Upper lobe of right lung (tissue), 1 donor: ENCODE measurements at places on chromosomes 7 and 10. TPM values are rescaled to one million over a fixed set of nuclear protein-coding genes. Genes with fewer than 3 reads are reported as not detected.

DNA sequence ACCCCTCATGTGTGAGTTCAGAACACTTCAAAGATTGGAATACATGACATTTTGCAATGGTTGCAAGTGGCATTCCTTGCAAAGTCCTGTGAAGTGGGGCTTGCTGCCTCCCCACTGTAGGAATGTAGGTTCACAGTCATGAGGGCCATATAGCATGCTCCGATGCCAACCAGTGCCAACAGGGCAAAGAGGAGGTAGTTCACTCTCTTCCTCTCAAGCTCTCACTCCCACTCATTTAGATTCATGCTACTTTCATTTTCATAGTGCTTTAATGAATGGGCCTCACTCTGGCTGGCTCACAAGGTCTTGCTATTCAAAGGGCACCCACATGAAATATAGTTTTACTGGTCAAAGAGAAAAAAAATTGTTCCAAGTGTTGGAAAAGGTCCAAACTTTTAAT is 169.9 kb upstream of the AOAH start:
- no peak for DNase-seq

The PLEKHS1 gene
- not detected for total RNA-seq

The ANKRD30A gene
- 0.12 TPM for total RNA-seq

- DNase-seq = no peak
Observed at GRCh38 chr10:45673074-45673648, 589 bp upstream of the ZFAND4 start.

DNA sequence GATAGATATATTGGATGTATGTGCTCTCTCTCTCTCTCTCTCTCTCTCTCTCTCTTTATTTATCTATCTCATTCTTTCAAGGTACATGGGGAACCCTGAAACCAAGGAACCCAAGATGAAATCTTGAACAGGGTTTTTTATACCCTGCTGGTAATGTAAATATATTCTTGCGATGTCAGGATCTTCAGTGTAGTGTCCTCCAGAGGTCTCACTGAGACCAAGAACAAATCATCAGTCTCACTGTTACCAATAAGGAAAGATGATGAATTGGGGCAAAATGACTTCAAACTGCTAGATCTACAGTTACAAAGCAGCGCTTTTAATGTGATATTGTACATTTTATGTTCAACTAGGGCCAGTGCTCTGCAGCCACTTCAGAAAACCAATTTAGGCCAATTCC is 423.5 kb downstream of the ANKRD7 start:
- DNase-seq = no peak

The COPS6 gene
- 69.5 TPM for total RNA-seq

The KLLN gene
- 0.41 TPM for total RNA-seq

DNA sequence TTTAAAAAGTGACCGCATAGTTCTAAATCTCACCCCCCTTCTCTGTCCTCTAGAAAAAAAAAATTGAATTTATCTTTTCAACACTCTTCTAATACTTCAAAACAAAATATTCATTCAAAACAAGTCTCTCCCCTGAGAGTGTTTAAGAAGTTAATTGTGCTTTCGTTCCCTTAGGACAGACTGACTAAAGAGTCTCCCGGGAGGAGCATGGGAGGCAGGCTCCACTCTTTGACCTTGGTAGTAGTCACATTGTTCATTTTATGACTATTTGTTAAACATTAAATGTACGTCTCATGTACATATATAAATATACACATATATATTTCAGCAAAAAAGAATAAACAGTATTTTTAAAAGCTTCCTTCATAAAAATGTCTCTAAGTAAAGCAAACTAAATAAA is 35.3 kb upstream of the SPOCK2 start:
- DNase-seq = no peak

GRCh38 chr7:124399941-124400340 is 365.7 kb downstream of the GPR37 start:
- DNase-seq = no peak

GRCh38 chr10:129039406-129040370 is 427.4 kb upstream of the MGMT start:
- DNase-seq = no peak

The UPK3BL2 gene
- 19.3 TPM for total RNA-seq

The DRGX gene
- not detected for total RNA-seq

GRCh38 chr10:127133672-127134500 is 62.5 kb downstream of the INSYN2A start:
- no peak for DNase-seq

The FRA10AC1 gene
- 12.0 TPM for total RNA-seq

DNA sequence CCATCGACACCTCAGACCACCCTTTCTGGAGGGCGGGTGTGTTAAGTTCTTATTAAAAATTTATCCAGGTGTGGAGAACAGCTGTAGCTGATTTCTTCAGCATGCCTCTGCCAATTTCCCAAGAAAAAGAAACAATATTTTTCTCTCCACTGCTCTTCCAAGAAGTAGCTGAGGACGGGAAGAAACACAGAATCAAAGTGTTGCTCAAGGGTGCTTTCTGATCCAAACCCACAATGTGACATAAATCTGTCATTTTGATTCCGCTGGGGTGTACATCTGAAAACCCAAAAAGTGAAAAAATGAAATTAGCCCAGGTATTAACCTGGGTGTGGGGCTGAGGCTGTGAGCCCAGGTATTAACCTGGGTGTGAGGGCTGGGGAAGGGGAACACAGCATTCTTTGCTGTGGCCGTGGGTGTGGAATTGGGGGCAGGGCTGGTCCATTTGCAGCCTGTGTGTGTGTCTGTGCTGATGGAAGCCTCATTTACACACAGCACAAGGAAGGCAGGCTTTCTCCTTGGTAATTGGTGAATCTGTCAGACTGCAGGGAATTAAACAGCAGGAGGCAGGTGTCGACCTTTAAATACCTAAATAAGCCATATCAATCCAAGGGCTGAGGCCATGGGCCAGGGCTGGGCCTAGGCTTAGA is 48.4 kb upstream of the CCDC3 start:
- DNase-seq = no peak

The MYH16 gene
- total RNA-seq = not detected

The MMD2 gene
- total RNA-seq = not detected

DNA sequence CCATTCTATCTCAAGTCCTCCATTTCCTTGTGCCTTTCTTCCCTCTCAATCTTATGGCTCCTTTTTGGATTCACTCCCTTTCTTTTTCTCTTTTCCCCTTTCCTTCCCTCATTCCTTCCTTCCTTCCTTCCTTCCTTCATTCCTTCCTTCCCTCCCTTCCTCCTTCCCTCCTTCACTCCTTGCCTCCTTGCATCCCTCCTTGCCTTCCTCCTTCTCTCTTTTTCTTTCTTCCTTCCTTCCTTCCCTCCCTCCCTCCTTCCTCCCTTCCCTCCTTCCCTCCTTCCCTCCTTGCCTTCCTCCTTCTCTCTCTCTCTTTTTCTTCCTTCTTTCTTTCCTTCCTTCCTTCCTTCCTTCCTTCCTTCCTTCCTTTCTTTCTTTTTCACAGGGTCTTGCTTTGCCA is 120.1 kb downstream of the SAMD9 start:
- no peak for DNase-seq

The TMEM213 gene
- 9.6 TPM for total RNA-seq

GRCh38 chr10:36888925-36889573 is 236.3 kb upstream of the ANKRD30A start:
- no peak for DNase-seq

The IPMK gene
- 5.7 TPM for total RNA-seq

The ASCC1 gene
- 27.4 TPM for total RNA-seq

The ACSM6 gene
- total RNA-seq = not detected

DNA sequence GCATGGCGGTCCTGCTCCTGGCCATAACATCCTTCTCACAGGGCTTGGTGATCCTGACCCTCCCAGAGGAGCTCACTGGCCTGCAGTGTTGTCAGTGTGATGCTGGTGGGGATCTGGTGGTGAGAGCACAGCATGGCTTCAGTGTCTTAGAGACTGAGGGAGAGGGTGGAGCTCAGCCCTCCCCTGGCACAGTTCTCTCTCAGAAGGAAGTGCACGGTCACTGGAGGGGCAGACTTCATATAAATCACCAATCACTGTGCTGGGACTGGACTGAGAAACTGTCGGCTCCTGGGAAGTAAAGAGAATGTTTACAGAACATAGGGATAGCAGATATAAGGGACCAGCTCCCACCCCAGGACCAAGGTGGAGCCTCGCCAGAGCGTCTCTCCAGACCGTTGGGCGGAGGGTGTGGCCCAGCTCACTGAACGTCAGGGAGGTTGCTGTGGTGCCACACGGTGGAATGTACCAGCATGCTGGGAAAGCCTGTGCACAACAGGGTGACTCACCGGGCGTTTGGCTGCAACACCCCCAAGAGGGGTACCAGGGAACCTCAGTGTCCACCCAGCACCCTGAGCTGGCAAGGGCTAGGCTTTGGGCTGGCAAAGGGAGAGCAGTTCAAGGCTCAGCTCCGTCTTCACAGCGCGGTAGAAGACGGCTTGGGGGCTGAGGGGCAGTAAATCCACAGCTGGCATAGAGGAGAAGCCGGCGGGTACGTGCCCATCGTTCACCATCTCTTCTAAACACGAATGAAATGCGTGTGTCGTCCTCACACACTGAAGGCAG is 8.8 kb upstream of the GET4 start:
- peak; percentile 70 for DNase-seq

- DNase-seq = no peak
Observed at GRCh38 chr10:128543151-128543550, 416.9 kb upstream of the MKI67 start.

DNA sequence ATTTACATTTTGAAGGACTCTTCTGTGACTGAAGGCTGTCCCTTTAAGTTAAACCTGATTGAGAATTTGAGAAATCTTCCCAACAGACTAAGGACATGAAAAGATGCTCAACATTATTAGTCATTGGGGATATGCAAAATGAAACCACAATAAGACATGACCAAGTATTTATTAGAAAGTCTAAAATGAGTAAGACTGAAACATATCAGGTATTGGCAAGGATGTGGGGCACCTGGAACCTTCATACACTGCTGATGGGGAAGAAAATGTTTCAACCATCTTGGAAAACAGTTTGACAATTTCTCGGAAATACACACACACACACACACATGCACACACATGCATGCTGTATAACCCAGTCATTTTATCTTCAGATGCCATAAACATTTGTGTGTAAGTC is 132.1 kb upstream of the CDK6 start:
- no peak for DNase-seq

The HECW1 gene
- total RNA-seq = 1.6 TPM

DNA sequence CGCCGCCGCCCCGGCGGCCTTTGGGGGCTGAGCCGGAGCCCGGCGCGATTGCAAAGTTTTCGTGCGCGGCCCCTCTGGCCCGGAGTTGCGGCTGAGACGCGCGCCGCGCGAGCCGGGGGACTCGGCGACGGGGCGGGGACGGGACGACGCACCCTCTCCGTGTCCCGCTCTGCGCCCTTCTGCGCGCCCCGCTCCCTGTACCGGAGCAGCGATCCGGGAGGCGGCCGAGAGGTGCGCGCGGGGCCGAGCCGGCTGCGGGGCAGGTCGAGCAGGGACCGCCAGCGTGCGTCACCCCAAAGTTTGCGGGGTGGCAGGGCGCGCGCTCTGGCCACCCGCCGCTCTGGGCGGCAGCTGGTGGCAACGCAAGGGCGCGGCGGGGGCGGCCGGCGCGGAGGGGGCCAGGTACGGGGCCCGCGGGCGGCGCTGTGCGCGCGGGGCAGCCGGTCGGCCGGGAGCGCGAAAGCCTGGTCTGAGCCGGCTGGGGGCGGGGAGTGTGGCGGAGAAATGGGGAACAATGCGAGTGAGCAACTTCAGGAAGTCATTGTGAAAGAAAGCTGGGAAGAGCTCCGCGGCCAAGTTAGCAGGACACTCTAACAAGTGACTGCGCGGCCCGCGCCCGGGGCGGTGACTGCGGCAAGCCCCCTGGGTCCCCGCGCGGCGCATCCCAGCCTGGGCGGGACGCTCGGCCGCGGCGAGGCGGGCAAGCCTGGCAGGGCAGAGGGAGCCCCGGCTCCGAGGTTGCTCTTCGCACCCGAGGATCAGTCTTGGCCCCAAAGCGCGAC is at the start of gene IKZF1:
Gene IKZF1 (plus strand): TSS at position 588 of the 782 bp plus-strand sequence. CDS start 14,346 bp downstream, outside the sequence.
- peak; percentile 90 for DNase-seq

GRCh38 chr10:121988361-121989324 is at the start of gene TACC2:
Gene TACC2, plus strand, starts transcription at chr10:121989163. Its CDS starts 32,819 bp downstream, at chr10:122021982.
- DNase-seq = peak; percentile 72

The MUC3A gene
- 2.7 TPM for total RNA-seq

DNA sequence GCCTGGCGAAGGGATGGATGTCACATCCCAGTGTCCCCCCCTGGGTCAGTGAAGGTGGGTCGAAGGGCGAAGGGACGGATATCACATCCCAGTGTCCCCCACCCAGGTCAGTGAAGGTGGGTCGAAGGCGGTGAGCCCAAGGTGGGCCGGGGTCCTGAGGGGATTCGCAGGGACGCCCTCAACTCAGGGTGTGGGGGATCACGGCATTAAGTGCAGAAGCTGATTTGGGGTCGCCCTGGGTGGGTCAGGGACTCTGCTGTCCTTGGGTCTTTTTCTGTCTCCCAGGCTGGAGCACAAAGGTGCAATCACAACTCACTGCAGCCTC is 21.9 kb downstream of the ADAP1 start:
- peak; percentile 54 for DNase-seq

DNA sequence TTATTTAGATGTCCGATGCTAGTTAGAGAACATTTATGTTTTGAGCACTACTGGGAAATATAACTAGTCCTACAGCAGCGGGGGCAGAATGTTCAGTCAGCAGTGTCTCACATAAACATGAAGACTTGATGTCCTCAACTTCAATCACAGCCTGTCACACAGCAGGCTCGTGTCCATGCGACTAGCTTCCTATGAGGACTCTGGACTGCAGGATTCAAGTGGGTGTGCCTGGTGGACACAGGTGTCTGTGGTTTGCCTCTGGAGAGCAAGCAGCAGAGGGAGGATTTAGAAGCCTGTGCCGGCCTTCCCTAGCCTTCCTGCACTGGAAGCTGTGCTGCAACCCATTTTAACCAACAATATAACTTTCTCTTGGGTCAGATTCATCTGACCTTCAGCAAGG is 30.0 kb upstream of the LANCL2 start:
- no peak for DNase-seq

- no peak for DNase-seq
Observed at GRCh38 chr7:93828260-93828659, 62.3 kb downstream of the TFPI2 start.

The HNRNPH3 gene
- total RNA-seq = 95.3 TPM

DNA sequence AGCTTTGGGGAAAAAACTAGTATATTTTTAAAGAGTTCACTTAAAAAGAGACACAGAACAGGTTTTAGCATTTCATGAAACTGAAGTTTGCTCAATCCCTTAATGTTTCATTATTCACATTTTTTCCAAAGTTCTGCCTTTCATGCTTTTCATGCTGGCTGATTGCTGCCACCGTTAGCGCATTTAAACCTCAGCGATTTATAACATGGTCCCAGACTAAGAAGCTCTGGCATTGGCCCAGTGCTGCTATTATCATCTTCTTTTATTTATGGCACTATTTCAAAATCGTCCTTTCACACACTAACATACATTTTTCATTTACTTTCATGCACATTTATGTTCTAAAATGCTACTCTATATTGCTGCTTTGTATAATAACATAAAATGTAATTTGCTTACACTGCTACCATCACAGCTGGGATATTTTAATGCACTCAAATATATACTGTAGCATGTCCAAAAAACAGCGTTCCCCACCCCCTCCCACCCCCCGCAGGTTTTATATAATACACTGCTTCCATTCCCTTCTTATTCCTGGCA is 141.9 kb downstream of the MPP7 start:
- no peak for DNase-seq

- no peak for DNase-seq
Observed at GRCh38 chr10:7813481-7813880, 4.8 kb upstream of the TAF3 start.

GRCh38 chr10:124354411-124355382 is 64.0 kb downstream of the OAT start:
- DNase-seq = peak; percentile 82
